ENCODE measurements at places on chromosomes 12 and 14.

GRCh38 chr14:92259613-92260357, 63.2 kb upstream of the SLC24A4 start:
- DNase-seq = no peak

- DNase-seq = peak; percentile 4
Measured at GRCh38 chr14:61891810-61892209, 129.6 kb downstream of the SNAPC1 start.

DNA sequence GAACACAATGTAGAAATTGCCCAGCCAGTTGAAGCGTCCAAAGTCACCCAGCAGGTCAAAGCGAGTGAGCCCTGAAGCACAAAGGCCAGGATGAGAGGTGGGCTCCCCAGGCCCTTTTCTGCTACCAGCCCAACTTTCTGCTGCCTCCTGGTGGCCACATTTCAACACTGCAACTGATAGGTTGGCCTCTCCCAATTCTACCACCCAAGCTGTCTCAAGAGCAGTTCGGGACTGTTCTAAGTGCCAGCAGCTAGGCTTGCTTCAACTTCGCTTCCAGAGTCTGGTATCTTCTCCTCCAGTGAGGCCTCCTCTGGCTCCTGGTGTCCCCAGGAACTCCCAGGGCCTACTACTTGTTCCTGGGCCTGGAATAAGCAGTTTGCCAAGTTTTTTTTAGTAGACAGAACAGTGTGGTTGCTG, 3.4 kb upstream of the DHH start:
- DNase-seq = peak; percentile 53

DNA sequence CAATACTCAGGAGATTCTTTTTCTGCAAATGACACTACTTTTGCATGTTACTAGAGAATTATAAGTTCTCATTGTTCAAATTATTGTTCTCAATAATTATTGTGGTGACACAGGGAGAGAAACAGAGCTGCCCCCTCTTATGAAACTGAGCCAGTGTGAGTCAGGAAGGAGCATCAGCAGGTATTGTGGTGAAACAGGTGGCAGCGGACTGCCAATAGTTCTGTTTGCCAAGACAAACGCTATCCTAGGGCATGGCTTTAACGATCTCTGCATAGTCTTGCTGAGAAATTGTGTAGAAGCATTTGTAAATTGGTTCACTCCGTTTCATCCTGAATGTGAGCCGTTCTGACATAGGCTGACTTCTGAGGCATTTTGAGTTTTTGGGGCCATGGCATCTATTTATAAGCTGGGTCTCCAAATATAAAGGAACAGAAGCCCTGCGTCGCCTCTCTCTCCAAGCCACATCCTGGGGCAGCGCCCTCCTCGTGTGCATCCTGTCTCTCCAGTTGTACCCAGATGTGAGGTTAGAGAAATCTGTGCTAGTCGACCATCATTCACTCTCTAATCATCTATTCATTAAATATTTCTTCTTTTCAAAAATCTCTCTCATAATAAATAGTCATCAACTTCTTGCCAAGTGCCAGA, 15.8 kb upstream of the PPP4R4 start:
- no peak for DNase-seq

GRCh38 chr14:100333827-100334226, 10.7 kb downstream of the SLC25A47 start:
- DNase-seq = no peak

DNA sequence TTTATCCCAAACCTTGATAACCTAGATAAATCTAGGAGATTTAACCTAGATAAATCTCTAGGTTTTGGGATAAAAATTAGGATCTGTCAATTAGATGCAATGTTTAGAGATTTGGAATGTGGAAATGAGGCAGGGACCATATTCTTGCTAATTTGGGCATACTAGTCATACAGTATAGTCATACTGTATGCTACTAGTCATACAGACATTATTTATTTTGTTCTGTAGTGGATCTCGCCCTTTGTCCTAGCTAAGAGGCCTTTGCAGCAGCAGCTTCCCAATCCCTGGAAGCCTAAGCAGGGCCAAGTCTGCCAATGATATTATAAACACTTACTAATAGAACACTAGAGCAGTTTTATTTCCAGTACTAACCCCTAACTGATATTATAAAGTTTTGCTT, 136.4 kb downstream of the CEP128 start:
- peak; percentile 46 for DNase-seq

GRCh38 chr12:64680235-64680634, 69.9 kb downstream of the RASSF3 start:
- no peak for DNase-seq

DNA sequence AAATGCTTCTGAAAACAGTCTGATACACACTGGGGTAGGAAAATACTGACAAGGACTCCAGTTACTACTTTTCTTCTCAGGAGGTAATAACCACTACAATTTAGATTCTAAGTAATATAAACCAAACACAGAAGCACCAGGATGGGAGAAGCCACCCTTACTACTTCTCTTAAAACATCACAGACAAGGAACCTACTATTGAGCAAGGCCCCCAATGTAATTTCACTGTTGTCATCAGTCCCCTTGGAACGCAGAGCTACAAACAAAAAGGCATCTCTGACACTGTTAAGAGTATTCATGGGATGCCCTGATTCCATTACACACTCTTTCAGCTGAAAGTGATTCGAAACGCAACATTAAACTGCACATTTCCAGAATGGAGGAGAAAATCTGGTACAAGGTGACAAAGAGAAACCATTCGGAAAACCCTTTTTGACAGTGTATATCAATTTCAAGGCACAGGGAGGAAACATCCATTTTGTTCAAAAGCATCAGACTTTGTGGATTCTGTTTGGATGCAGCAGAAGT, 185.9 kb downstream of the PPM1H start:
- no peak for DNase-seq

- DNase-seq = no peak
Measured at GRCh38 chr12:124394462-124395128, 99.7 kb downstream of the RFLNA start.

DNA sequence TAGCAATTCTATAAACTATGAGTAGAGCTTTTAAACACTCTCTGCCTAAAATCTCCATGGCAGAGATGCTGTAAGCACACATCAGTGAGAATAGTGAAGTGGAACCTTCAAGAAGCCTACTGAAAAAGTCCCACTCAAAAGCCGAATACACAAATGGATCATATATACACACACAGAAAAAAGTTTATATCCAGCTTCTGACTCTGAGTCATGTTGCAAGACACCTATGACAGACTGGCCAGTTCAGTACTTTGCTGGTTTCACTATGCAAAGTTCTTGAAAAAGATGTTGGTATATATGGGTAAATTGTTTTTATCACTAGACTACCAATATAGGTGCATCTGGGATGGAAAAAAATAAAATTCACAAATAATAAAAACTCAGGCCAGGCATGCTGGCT, 126.1 kb downstream of the KCNK10 start:
- DNase-seq = no peak
